ENCODE measurements at places on chromosomes 2 and 18.

DNA sequence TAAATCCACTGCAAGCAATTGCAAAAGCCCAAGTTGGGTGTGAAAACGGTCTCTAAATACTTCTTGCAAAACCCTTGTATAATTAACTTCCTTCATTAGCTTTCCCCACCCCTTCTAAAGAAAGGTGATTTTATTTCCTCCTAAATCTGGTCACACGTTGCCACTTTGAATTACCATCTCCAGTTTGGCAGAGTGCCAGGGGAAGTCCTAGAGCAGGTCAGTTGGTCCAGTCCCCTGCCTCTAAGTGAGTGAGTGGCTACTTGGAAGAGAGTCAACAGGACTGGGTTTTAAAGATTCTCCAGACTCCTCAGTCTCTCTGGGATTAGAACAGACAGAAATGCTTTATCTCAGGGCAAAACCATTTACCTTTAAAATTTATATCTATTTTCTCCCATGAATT is 18.7 kb upstream of the LYPD6B start:
- no peak for DNase-seq

DNA sequence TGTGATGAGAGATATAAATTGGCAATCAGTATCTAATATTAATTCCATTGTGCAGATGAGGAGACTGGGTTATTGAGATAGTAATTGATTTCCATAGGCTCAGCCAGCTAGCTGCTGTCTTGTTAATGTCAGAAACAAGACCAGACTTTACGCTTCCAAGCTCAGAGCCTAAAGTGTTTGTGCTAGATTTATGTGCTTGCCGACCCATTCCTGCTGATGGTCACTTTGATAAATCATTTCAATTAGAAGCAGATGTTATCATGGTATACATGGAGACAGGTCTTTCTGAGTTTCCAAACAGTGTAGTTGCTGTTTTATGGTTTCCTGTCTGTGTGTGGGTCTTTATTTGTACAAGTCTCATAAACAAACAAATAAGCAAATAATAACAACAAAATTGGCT is 92.8 kb downstream of the AQP4 start:
- no peak for DNase-seq

- DNase-seq = no peak
These were observed 19.2 kb downstream of the DTNA start for GRCh38 chr18:34729264-34729663.

DNA sequence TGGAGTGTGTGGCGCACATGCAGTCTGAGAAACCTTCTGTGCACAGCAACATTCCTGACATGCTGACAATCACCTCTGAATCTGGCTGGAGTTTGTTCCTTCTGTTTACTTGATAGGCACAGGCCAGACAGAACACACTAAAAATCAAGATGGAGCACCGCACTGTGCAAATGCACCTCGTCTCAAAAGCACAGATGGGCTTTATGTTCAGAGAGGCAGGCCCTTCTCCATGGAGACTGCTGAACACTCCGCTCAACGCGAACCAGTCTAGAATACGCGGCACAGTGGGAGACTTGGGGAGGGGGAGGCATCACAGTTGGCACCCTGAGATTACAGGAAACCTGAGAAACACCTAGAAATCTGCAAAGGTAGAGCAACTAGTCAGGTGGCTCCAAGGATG is 58.4 kb upstream of the DNMT3A start:
- DNase-seq = no peak

DNA sequence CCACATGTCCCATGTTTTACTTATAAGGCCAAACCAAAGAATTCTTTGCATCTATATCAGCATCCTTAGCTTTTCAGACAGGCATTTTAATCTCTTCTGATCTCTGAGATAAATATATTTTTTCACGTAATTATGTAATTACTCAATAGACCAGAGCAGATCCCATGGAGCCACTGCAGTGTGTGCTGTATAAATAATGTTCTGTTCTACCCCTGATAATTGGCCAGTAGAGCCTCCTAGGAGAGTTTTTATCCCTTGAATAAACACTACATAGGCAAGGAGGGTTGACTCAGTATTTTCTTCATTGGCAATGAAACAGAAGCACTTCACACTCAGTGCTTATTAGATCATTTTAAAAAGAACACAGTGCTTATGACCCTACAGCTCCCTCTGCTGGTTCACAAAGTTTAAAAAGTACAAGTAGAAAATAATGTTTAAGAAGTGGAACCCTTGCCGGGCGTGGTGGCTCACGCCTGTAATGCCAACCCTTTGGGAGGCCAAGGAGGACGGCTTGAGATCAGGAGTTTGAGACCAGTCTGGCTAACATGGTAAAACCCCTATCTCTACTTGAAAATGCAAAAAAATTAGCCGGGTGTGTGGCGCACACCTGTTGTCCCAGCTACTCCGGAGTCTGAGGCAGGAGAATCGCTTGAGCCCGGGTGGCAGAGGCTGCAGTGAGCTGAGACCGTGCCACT is 91.9 kb downstream of the PPP1R1C start:
- no peak for DNase-seq

- DNase-seq = no peak
These were observed 227.6 kb downstream of the DYSF start for GRCh38 chr2:71680925-71681324.

GRCh38 chr18:21134895-21135294 is 23.3 kb upstream of the ROCK1 start:
- no peak for DNase-seq
